ENCODE measurements at places on chromosomes 13 and 19.

GRCh38 chr19:17671906-17672305 is 16.2 kb downstream of the UNC13A start:
- DNase-seq, result peak; percentile 40

DNA sequence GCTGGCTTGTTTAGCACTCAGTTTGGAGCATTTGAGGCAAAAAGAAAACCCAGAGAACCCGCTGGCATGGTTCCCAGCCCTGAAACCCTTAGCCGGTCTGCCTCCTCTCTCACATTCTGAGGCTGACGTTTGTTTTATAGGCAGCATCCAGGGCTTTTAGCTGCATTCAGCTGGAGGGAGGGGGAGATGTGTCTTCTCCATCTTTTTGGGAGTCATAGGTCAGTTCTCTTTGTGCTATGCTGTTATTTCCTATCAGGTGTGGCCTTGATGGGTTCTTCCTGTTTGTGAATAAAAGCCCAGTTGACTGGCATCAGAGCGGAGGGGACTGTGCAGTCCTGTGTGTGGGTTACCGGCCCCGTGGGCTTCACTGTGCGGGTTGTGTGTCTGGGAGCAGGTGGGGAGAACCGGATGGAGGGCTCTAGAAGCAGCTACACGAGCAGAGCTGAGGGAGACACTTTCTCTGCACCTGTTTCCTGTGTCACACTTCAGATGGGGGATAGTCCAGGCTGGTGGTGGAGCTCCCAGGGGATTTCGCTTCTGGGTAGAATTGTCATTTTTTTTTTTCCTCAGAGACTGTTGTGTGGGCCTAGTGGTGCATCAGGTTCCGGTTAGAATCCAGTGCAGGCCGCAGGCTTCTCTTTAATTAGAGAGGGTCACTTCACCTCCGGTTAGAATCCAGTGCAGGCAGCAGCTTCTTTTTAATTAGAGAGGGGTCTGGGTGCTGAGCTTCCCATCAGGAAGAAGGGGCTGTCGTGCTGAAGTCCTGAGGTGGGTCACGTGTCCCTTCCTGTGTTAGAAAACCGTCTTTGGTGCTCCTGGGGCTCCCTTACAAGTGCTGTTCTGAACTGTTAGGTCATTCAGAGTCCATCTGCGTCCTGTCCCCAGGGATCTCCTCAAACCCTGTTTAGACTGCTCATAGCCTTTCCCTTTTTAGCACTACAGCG is 69.6 kb downstream of the ARHGEF7 start:
- DNase-seq, result no peak

DNA sequence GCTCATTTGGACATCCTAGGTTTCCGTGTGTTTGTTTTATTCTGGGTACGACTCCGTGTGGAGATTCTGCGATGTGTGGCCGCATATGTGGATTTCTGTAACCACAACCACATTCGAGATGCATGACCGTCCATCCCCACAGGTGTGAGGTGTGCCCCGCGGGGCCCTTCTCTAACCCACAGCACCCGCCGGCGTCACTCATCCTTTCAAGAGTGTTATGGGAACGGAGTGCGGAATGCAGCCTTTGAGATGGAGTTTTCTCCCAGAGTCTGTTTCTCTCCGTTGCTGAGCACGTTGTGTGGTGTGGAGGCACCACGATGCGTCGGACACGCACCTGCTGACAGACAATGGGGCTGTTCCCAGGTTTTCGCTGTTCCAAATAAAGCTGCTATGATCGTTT is 40.0 kb downstream of the C13orf46 start:
- no peak for DNase-seq

DNA sequence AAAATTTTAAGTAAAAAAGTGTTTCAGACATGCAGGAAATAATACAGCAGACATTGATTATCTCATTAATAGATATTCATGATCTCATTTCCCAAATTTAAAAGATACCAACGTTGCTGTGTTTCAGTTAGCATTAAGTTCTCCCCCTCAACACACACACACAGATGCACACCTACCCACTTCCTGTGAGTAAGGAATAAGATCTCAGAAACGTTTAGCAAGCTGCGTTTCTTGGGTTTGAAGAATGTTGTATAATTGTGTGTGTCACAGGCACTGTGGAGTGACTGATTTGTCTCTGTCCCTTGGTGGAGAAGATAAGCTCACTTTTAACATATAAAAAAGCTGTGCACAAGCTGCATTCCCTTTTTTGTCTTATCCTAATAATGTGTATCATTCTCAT is 196.8 kb downstream of the PDS5B start:
- DNase-seq, result no peak

DNA sequence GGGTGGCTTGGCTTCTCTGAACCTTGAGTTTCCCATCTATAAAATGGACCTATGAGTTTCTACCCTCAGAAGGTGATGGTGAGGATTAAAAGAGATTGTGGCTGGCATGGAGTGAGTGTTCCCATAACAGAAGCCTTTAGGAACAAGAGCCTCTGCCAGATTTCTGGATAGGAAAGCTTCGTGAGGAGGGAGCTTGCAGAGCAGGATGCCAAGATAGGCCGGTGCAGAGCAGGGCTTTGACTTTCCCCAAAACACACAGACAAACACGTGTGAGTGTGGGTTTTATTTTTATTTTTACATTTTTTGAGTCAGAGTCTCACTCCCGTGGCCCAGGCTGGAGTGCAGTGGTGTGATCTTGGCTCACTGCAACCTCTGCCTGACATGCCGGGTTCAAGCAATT is 3.7 kb upstream of the CNN1 start:
- DNase-seq, result no peak

- DNase-seq, result no peak
These were observed 8.2 kb upstream of the PCDH9 start for GRCh38 chr13:67238277-67238859.

DNA sequence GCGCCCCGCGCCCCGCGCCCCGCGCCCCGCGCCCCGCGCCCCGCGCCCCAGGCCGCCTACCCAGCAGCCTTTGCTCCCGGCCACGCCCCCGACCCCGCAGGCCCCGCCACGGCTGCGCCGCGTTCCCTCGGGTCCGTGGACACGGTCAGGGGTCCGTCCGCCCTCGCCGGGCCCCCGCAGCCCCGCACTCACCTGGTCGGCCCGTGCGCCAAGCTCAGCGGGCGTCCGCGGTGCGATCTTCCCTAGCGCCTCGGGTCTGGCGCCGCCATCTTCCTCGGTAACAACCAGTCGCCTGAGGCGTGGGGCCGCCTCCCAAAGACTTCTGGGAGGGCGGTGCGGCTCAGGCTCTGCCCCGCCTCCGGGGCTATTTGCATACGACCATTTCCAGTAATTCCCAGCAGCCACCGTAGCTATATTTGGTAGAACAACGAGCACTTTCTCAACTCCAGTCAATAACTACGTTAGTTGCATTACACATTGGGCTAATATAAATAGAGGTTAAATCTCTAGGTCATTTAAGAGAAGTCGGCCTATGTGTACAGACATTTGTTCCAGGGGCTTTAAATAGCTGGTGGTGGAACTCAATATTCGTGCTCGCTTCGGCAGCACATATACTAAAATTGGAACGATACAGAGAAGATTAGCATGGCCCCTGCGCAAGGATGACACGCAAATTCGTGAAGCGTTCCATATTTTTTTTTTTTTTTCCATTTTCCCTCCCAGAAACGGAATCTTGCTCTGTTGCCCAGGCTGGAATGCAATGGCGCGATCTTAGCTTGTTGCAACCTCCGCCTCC is at the start of the genes MED16 and RNU6-9:
MED16 (minus strand) TSS at position 294 of the 796 bp plus-strand sequence. CDS start 2,056 bp downstream, outside the sequence.
RNU6-9 (plus strand) TSS at position 591 of the 796 bp plus-strand sequence.
- peak; percentile 83 for DNase-seq

- DNase-seq, result peak; percentile 39
These were observed 18.7 kb upstream of the ZNF888 start for GRCh38 chr19:52941941-52942385.

- no peak for DNase-seq
These were observed 70.7 kb upstream of the EDNRB start for GRCh38 chr13:77989281-77989680.

DNA sequence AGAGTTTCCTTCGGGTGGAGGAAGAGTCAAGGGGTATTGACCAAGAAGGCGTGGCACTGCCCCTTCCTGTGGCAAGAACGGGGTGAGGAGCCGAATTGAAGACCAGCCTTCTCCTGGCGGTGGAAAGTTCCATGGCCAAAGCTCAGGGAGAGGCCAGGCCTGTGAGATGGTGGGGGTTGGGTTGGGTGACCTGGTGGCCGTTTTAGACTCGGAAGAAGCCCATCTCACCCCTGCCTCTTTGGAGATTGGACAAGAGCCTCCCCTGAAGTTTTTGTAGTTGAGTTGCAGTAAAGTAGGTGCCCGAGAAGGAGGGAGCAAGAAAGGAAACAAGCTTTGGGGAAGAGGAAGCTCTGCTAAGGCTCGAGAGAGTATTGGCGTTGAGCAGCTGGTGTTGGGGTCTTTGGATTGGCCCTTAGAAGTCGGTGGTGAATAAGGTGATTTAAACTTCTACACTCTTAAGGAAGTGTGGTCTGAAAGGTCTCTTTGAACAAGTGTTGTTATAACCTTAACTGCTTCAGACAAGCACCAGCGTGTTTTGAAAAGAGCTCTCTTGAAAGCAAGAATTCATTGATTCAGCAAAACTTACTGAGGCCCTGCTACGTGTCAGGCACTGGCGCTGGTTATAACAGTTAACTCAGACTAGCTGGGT is 964 bp downstream of the SPINT2 start:
- DNase-seq, result peak; percentile 61

GRCh38 chr19:50878851-50879250 is 5.6 kb downstream of the KLK2 start:
- no peak for DNase-seq

Measured in Calu3 (cell line).